Activated T-helper 1 cell treated with anti-CD3 and anti-CD28 coated beads, Interleukin-2, amount 50 U/mL, for 16 hours (primary cell): ENCODE measurements at places on chromosomes 6 and 20.

DNA sequence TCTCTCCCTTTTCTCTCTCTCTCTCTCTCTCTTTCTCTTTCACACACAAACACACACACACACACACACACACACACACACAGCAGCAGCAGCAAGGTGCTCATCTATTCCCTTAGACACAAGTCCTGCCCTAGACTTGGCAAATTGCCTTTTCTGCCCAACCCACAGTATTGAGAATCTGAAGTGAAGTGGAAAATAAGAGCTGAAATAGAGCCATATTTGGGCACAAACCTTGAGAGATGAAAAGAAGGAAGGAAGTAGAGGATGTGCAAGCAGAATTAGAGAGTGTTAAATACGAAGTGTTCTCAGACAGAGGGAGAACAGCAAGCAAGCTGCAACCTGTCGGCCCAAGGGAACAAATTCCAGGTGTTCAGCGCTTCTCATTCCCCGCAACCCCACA lies 557.5 kb upstream of the NOX3 start:
- no peak for DNase-seq

DNA sequence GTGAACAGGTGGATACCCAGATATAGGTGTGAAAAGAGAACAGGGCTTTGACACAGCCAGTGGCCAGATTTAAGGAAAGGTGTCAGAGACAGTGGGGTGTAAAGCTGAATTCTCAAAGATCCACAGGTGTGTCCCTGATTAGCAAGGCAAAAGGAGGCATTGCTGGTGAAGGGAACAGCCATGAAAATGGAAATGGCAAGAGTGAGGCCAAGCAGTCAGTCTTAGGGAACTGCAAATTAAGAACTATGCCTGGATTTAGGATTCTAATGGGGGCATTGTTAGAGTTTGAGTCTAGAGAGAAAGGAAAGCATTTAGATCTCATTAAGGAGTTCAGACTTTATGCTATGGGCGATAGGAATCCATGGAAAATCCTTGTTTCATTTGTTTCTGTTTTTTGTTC lies 789.2 kb downstream of the MAFB start:
- DNase-seq = no peak

- DNase-seq = no peak
These were observed 30.1 kb upstream of the ARFGEF2 start for GRCh38 chr20:48891235-48892048.

GRCh38 chr20:12269579-12269978 lies 351.9 kb downstream of the BTBD3 start:
- DNase-seq = no peak

DNA sequence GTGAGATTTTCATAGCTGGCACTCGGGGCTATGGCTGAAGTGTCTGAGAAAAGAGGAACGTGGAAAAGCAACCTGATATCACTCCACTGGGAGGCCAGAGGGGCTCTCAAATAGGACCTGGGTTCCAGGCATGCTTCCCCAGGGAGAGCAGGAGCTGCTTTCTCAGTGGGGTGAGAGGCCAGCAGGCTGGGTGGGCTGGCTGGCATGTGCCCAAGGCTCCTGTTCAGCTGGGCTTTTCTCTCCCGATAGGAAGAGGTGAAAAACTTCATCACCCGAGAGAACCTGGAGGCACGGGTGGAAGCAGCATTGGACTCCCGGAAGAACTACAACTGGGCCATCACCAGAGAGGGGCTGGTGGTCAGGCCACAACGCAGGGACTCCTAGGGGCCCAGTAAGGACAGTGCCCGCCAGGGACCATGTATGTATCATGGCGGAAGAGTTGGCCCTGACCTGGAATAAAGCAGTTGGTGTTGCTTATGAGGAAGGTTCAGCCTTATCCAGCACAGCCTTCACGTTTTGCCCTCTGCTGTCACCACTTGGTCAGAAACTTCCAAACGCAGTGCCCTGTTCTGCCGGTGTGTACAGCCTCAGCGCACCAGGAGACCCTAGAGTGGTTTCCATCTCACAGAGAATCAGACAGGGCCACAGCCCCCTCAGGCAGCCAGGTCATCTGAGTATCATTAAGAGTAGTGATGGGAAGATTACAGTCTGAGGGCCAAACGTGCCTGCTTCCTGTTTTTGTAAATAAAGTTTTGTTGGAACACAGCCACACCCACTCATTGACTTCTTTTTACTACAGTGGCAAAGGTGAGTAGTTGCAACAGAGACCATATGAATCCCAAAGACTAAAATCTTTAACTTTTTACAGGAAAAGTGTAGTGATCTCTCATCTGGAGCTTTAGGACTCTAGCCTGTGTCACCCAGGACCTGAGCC lies 1.9 kb downstream of the MRPS26 start:
- no peak for DNase-seq

GRCh38 chr6:47083586-47084047 lies 41.5 kb upstream of the ADGRF1 start:
- DNase-seq = no peak
